Left lung (tissue), 14 donors: ENCODE measurements at places on chromosomes 5 and 9.

DNA sequence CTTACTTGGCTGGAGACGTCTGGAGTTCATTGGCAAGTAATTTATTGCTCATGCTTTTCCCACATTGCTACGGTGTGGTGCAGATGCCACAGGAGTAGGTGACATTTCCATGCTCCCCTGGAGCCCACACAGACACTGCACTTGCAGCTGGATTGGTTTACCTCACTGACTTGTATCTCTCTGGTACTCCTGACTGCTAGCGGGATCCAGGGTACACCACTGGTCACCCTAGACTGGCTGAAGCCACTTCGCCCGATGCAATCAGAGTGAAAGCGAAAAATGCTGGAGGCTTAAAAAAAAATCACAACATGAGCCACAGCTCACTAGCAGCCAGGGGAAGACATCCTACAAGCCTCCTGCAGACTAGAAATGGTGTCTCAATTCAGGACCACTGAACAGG lies 32.6 kb upstream of the SLIT3 start:
- no peak for DNase-seq

GRCh38 chr5:155418960-155419579 lies 405.5 kb downstream of the KIF4B start:
- DNase-seq, result no peak

DNA sequence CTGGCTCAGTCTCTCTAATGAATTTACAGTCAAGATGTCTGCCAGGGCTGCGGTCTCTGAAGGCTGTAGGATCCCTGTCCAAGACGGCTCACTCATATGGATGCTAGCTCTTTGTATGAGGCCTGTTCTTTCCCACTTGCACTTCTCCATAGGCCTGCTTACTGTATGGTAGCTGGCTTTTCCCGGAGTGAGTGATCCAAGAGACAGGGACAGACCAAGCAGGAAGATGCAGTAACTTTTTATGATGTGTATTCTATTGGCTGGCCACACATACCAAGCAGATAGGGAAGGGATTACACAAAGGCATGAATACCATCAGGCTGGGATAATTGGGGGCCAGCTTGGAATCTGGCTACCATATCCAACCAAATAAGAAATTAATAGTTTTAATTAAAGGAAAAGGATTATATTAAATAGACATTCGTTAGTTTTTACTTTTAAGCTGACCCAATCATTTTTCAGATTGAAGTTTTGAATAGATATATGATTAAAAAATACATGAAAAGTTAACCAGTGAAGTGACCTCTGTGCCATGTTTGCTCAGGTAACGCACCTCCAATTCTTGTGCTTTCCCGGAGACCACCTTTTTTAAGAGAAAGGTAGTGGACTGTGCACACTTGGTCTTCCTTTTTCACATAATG lies 20.6 kb downstream of the NSD1 start:
- DNase-seq, result no peak

- no peak for DNase-seq
Observed at GRCh38 chr5:146529984-146530383, 14.0 kb upstream of the GPR151 start.

DNA sequence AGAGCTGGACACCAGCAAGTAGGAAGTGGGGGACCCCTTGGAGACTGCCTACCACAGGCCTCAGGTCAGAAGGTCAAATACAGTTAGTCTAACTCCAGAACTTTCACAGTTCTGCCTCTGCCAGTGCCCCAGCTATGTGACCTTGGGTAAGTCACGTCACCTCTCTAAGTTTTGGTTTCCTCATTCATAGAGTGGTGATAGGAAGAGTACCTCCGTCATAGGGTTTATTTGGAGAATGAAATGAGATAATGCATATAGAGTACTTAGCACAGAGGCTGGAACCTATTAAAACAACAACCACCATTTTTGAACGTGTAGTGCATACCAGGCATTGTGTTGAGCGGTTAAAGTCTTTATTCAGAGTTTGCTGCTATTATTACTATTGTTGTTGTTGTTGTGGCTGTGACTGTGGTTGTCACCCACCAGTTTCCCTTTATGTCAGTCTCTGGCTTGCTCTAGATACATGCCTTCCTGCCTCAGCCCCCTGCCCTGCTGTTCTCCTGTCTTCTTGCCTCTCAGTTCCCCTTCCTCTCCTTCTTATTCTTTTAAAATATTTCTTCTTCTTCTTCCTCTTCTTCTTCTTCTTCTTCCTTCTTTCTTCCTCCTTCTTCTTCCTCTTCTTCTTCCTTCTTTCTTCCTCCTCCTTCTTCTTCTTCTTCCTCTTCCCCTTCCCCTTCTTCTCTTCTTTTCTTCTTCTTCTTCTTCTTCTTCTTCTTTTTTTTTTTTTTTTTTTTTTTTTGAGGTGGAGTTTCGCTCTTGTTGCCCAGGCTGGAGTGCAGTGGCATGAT lies 67.8 kb downstream of the RALGPS1 start:
- no peak for DNase-seq

DNA sequence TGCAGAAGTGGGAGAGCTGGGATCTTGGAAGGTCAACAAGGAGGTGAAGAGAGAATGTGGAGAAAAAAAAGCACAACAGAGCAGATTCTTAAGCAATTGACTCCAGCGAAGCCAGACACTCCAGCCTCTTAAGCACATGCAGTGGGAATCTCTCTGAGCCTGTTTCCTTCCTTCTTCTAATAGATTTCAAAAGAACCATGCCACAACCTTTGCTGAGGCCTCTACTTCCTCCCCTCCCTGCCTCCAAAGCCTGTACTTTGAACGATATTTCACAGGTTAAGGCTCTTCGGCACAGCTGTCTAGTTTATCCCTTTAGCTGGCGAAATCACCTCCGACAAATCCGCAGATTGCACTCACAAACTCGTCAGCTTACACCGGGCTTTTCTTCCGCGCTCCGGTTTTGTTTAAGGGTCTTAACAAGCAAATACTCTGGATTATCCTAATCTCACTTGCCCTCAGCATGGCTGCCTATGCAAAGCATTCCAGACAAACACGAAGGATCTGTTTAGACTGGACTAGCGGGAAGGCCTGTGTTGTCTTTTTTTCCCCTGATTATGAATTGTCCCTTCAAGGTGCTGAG lies 211.6 kb upstream of the PANK3 start:
- no peak for DNase-seq

GRCh38 chr5:66415208-66415607 lies 181.0 kb upstream of the MAST4 start:
- DNase-seq, result no peak

DNA sequence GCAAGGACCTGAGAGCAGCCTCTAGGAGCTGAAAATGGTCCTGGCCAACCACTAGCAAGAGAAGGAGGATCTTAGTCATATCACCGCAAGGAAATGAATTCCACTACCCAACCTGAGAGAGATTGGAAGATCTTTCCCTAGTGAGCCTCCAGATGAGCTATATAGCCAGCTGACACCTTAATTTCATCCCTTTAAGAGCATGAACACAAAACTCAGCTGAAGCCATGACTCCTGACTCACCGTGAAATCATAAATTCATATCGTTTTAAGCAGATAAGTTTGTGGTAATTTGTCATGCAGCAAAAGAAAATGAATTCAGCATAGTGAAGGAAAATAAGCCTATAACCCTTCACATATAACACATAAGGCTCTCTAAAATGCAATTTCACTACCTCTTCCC lies 23.5 kb downstream of the MAPKAP1 start:
- no peak for DNase-seq

DNA sequence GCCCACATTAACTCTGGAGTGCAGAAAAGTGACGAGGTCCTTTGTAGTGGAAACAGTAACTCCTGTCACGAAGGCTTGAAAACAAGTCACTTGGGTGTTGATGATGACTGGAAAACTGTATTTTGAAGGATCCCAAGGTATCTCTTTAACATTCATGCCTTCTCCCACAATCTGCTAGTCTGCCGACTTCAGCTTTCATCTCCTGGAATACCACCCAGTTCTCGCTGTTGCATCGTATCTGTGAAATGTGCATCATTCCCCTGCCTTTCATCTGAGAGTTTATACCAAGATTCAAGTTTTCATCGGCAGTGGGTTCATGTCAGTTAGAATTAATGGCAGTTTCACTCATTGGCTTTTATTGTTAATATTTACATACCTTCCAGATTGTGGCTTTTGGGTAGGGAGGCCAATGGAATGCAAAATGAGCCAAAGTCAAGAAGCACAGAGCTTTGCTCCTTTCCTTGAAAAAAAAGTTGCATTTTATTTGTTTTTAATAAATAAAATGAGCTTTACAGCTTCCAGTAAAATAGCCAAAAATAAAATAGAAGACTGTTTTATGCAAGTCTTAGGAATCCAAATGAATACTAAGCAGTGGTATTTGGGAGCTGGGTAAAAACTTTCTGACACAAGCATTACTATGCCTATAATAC lies 575.2 kb upstream of the WWC1 start:
- no peak for DNase-seq

DNA sequence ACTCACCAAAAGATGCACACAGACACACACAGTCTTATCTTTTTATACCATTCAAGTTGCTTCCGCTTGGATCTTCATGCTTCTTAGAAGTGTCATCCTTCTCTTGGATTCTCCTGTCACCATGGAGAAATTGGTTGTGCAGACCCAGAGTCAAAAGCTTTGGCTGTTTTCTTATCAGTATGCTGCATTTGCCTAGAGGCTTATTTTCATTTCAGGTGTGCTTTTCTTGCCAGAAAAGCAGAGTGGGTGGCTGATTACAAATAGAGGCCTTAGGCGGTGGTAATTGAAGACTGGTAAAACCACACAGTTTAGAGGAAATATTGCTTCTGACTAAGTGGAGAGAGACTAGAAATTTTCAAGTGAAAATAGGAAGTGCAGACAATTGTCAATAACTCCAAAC lies 70.2 kb upstream of the TLE4 start:
- DNase-seq, result no peak

- no peak for DNase-seq
Observed at GRCh38 chr9:116149844-116150243, 3.7 kb upstream of the PAPPA start.

DNA sequence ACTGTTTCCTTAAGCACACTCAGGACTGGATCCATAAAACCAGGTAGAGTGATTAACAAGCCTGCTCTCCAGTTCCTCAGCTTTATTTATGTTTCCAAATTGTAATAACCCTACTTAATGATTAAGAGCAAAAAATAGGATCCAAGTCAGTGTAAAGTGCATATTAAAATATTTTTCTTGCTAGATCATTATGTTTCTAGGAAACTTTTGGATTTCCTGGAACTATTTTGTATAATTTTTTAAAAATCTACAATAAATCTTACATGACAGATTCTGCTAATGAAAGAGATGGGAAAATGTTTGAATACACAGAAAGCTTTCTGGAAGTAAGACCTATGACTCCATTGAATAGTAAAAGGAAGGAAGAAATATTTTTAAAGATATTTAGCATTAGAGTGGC lies 35.5 kb downstream of the BHMT start:
- no peak for DNase-seq

DNA sequence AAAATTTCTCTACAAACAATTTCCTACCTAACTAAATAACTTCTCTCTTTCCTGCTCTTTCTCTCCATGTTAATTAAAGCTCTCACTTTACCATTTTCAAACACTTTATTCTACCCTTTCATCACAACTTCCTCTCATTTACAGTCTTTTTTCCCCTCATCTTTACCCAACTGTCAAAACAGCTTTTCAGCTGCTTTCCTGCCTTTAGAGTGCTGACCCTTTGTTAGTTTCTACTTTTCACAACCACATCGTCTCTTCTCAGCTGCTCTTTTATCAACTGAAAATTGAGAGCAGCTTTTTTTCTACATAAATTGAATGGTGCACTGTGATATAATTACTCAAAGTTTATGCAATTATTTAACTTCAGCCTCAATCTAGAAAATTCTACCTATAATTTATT lies 3.1 kb upstream of the HOMER1 start:
- no peak for DNase-seq

DNA sequence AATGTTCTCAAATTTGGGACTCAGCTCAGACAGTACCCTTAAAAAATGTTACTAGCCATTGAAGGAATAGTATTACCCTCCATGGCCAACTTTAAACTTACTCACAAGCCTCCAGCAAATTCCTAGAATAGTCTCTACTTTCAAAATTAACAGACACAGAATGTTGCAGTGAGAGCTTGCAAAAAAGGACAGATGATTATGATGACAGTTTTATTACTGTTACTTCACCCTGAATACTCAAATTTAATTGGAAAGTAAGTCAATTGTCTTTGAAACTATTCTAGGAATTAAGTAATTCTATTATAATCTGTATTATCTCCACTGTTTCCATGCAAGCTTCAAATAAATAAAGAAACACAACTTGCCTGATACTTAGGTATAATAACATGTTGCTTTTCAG lies 288.3 kb downstream of the SLF1 start:
- no peak for DNase-seq

- no peak for DNase-seq
Observed at GRCh38 chr9:71663931-71664459, 104.3 kb downstream of the CEMIP2 start.

DNA sequence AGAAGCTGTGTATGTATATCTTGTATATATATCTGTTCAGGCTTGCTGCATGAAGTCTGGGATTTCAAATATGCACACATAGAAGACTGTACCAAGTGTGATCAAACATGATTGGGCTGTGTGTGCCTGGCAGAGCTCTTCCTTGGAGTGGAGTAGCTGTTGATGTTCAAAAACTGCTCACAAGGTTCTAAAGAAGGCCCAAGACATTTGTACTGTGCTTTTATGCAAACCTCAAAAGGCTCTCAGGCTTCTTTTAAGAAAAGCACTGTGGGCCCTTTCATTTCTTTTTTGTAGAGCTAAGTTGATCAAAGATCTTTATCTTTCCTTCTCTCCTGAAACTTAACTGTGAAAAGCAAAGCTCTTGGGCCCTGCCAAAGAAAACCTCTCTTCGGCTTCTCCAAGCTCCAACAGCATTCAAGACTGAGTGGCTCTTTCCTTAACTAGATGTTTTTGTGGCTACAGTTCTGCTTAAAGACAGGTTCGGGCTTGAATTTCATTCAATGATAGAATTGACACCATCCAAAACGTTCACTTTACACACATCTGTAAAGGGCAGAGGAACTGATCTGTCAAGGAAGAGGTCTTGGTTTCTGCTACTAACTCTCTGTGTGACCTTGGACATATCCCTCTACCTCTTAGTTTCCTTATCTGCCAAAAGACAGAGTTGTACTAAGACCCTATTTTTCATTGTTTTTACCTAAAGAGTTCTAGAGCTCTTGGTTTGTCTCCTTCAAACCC lies 105.8 kb upstream of the IL6ST start:
- DNase-seq, result no peak

DNA sequence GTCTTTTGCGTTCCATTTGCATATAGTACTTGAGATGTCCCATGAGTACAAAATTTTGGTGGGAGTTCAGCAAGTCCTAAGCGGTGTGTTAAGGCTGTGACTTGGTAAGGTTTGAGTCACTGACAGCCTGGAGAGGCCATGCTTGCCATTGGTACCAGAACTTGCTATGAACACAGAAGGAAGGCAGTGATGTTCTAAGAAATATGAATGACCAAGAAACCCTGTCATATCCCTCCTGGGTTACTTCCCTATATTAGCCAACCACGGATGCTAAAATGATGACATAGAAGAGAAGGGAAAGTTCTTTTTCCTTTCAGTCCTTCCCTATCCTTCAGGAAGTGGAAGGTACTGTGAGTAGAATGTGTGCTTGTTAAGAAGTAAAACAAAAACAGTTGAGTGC lies 136.7 kb downstream of the GCNT1 start:
- DNase-seq, result no peak
